ENCODE measurements at places on chromosomes 11 and 22.

- DNase-seq, result no peak
Measured at GRCh38 chr11:62120001-62120400, 3.8 kb upstream of the INCENP start.

GRCh38 chr22:37016134-37016910, 2.9 kb downstream of the TST start:
- DNase-seq, result no peak

DNA sequence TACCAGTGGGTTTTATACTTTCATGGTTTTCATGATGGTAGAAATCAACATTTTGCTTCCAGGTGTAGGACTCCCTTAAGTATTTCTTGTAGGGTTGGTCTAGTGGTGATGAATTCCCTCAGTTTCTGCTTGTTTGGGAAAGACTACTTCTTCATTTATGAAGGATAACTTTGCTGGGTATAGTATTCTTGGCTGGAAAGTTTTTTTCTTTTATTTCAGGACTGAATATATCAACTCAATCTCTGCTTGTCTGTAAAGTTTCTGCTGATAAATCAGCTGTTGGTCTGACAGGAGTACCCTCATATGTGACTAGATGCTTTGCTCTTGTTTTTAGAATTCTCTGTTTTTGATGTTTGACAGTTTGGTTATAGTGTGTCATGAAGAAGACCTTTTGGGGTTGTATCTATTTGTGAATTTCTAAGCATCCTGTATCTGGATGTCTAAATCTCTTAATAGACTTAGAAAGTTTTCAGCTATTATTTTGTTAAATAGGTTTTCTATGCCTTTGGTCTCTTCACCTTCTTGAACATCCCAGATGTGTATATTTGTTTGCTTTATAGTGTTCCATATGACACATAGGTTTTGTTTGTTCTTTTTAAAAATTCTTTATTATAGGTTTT, 95.9 kb downstream of the ENTHD1 start:
- DNase-seq, result no peak

GRCh38 chr22:47092896-47093311, 330.5 kb downstream of the TBC1D22A start:
- DNase-seq, result no peak

DNA sequence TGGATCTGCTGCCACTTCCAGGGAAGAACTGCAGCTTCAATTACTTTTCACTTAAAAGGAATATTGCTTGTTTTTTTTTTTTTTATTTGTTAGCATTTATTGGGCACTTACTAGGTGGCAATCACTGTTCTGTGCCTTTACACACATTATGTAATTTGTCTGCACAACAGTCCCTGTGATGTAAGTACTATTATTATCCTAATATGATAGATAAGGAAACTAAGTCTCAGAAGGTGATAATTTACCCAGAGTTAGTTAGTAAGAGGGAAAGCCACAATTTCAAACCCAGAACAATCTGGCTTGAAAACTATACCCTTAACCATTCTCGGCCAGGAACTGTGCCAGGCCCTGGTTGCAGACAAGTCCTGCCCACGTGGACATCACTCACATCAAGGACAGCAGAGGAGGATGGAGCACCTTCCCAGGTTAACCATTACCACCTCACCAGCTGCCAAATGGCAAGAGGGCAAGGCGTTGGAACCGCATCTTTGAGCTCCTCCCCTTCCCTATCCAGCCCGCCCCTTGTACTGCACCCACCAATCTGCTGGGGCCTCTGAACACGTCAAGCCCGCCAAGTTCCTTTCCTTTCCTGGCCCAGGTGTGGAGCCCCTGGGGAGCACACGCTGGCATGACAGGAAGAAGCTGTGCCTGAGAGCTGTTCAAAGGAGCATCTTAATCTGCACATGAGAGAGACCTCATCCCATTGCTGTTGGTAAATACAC, 78.4 kb downstream of the NAV2 start:
- no peak for DNase-seq

DNA sequence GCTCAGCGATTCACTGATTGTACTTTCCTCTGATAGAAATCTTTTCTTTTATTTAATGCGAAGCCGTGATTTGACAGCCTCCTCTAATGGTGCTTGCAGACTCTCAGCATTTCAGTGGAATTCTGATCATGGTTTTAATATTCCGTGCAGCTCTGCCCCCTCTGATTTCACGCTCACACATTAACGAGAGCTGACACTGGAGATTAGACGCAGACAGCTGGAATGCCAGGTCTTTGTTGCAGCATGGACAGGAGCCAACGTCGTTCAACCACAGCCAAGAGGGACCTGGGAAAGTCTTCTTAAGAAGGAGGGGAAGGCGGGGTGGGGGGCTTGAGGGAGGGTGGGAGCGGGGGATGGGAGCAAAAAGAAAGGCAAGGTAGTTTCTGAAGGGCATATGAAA, 186.4 kb downstream of the BLID start:
- no peak for DNase-seq

DNA sequence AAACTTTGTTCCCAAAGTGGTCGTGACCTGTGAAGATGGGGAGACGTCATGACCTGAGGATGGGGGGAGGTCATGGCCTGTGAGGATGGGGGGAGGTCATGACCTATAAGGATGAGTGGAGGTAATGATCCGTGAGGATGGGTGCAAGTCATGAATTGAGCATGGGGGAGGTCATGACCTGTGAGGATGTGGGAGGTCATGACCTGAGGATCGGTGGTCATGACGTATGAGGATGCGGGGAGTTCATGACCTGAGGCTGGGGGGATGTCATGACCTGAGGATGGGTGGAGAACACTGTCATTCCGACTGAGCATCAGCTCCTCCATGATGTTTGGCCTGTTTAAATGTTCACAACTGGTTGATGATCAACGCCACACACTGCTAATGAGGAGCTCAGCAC, 25.9 kb downstream of the YPEL1 start:
- DNase-seq, result no peak

DNA sequence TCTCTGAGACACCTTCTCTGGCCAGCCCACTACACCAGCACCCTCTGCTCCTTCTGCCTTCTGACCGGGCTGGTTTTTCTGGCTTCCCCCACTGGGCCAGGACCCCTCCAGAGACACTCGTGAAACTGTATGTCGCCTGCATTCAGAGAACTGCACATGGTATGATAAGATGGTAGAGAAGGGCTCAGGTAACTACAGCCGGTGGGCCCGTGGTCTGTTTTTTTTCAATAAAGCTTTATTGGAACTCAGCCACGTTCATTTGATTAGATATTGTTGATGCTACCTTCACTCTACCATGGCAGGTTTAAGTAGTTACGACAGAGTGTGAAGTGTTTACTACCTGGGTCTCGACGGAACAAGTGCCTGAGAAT, 514.0 kb downstream of the TBC1D22A start:
- DNase-seq, result no peak

GRCh38 chr22:31491218-31491962, 1.7 kb upstream of the EIF4ENIF1 start:
- DNase-seq, result no peak
